WTC11 (cell line): ENCODE measurements at places on chromosomes 1 and 21. TPM values are rescaled to one million over a fixed set of nuclear protein-coding genes. Genes with fewer than 3 reads are reported as not detected.

DNA sequence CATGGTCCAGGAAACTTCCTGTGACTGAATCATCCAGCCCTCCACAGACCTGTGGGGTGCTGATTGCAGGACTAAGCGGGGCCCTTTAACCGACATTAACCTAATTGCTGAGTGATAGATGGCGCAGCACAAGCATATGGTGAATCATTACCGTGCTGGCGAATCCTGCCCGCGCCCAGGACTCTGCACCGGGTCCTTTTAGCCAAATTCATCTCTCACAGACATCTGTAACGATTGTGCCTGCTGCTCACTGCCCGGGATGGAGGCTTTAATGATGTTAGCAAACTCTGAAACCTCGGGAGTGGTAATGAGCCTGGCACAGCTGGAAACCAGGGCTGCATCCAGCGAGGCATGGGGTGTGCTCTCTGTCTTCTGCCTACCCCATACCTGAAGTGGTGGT is 147.3 kb upstream of the CD34 start:
- no peak for DNase-seq

The CXADR gene
- total RNA-seq, result 119 to 125 TPM (median 119 TPM) in 3 replicates

The LHX8 gene
- total RNA-seq, result 0.25 to 0.39 TPM (median 0.37 TPM) in 3 replicates

- DNase-seq, result no peak
Observed at GRCh38 chr1:57536749-57537423, 113.0 kb upstream of the DAB1 start.
